T-helper 2 cell (primary cell): ENCODE measurements at places on chromosomes 2 and 18.
A peak's percentile ranks its signal among the peaks of the same experiment; 100 is the strongest.

- no peak for DNase-seq
Measured at GRCh38 chr2:85795331-85796045, 41.7 kb downstream of the ATOH8 start.

DNA sequence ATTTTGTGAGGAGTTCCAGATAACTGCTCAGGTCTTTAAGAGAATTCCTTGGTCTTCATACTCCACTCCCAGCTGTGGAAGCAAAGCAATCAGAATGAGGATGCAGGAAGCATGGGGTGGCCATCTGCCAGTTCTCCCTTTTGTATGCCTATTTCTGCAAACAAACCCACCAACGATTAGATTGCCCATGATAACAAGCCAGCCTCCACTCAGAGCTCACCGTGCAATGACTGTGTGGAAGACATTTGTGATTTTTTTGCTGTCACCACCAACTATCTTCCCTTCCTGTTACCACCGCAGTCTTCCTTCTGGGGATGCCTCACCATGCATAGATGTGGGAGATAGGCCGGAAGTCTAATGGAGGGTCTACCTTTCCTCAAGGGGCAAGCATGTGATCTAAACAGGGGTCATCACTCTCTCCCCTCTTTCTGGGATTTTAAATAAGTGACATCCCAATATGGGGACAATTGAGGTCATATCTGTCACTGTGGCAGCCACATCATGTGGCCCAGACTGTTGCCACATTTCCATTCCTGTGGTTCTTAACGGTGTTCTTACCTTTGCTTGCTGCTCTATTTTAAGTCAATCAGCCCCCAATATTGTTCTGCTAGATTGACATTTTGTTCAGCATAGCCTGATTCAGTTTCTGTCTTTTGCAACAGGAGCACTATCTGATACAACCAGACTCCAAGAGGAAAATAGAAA lies 4.4 kb downstream of the AFF3 start:
- DNase-seq, result no peak

DNA sequence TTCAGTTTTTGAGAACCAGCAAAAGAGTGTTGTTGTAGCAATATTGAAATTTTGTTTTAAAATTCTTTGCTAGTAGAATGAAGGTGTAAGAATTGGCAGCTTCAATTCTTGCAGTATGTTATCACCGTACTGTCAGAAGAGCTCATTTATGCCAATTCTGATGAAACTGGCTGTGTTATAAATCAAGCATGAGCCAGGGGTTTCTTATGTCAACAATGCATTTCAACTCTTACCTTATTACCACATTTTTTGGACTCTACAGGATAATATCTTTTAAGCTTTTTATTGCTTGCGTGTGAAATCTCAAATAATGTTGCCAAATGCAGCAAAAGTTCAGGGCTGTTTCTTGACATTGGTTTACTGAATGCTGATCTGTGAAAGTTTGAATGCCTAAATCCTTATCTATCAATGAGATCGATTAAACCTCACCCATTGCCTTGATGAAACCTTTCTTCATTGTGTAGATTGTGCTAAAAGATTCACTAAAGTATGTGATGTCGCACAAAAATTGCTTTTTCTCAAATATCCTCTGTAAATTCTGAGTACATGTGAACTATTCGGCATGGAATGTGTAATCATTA lies 1389.3 kb upstream of the ZEB2 start:
- no peak for DNase-seq

DNA sequence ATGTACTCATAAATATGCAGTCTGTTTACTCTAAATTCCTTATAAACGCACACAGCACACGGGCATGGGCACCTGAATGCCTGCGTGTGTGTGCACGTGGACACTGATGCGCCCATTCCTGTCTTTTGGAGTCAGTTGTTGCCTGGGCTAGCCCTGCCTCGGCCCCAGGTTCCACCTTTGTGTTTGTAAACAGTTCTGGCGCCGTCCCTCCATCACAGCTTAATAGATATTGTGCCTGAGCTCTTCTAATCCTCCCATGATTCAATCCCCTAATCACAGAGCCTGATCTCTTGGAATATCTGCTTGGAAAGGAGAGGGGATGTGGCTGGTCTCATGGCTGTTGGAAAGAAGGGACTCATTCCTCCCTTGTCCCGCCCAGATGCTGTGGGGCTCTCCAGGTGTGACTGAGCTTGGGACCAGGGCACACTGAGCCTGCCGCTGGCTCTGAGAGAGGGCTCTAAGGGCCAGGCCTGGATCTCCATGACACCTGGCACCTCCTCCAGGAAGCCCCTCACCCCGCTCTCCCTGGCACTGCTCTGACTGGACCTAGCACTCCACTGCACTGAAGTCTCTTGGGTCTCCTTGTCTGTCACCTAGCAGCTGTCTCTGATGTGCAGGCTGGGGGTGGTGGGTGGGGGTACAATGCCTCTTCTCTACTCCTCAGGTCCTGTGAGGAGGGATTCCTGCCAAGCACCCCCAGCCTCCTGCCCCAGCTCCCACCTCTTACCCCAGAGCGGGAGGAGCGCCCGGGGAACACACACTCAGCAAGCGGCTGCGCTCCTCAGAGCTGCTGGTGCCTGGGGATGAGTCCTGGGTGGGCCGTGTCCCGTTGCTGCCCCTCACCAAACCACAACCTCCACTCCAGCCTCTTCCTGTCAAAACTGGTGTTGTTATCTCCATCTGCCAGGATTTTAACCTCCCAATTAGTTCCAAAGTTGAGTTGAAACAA lies 181.3 kb downstream of the INHBB start:
- no peak for DNase-seq

GRCh38 chr2:236367506-236368289 lies 103.5 kb upstream of the ASB18 start:
- DNase-seq, result no peak

- DNase-seq, result no peak
Measured at GRCh38 chr2:42516418-42516901, 22.7 kb upstream of the KCNG3 start.

DNA sequence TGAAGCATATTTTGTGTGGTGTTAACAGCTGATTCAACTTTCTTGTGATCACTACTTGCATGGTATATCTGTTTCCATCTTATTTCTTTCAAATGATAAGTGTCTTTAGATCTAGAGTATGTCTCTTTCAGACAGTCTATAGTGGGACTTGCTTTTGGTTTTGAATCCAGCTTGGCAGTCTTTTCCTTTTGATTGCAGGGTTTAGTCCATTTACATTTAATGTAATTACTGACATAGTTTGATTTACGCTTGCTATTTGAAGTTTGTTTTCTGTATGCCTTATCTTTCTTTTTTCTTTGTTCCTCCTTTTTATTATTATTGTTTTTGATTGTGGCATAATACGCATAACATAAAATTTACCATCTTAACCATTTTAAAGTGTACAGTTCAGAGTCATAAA lies 9.2 kb upstream of the RALBP1 start:
- no peak for DNase-seq

- DNase-seq, result no peak
Measured at GRCh38 chr2:233838251-233838650, 16.1 kb downstream of the HJURP start.

DNA sequence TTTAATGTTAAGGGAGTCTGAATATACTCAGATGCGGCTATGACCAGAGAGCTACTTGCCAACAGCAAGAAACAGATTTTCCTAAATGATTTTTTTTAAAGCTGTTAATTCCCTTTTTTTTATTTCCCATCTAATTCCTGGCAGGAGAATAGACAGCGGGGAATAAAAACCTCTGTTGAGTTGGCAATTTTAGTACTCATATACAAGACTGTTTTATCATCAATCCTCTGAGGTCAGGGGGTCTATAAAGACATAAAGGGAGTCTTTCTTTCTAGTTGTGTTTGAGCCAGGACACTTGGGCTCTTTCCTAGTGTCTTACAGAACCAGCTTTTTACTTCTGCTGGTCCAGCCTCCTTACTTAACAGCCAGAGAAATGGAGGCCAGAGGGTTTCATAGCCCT lies 29.4 kb downstream of the MAIP1 start:
- DNase-seq, result no peak

DNA sequence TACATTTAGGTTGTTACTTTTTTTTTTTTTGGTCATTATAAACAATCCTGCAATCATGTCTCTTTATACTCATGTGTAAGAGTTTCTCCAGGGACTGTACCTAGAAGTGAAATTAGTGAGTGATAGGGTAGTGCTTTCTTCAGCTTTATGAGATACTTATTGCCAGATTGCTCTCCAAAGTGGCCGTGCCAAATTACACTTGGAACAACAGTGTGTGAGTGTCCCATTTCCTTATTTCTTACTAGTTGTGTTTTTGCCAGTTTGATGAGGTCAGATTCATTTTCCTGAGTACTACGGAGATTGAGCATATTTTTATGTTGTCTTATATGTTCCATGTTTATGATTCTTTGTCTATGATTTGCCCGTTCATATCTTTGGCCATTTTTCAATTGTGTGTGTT lies 39.2 kb downstream of the GALNT1 start:
- DNase-seq, result no peak

DNA sequence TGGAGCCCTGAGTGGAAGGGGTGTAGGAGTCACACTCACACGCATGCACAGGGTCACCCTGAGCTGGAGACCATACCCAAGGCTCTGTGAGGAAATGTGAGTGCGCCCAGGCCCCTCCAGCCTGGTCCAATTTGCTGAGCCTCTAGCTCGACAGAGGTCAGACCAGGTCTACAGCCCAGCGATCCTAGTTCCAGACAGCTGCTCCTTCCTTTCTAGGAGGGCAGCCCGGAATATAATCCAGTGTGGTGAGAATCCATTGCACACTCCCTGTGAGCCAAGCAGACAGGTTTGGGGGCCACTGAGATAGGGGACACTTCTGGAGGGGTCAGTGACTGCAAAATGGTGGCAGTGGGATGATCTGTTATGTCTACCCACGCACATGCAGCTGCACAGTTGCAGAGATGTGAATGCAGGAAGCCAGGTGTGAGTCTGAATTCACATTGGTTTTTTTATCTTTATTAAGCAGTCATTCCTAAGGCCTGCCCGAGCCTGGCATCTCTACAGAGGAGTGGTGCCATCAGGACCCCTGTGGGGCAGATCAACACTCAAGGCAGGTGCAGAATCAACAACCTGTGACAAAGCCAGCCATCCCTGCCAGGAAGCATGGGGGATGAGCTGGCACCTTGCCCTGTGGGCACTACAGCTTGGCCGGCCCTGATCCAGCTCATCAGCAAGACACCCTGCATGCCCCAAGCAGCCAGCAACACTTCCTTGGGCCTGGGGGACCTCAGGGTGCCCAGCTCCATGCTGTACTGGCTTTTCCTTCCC lies at the start of gene GPR148:
Gene GPR148, plus strand, starts transcription at position 522 of the 768 bp plus-strand sequence. Its CDS starts 82 bp downstream, at position 604.
- no peak for DNase-seq

DNA sequence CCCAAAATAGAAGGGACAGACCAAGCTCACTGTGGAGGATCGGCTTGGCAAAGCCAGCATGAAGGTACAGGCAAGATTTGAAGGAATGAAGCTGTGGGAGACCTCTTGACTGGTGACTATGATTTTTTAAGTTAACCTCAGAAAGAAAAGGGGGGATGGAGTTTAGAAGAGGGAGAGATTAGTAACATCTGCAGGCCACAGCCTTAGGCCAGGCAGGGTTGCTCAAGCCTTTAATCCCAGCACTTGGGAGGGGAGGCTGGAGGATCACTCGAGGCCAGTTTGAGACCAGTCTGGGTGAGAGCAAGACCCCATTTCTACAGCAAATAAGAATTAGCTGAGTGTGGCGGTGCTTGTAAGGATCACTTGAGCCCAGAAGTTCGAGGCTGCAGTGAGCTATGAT lies 46.6 kb downstream of the ZNF532 start:
- no peak for DNase-seq

- DNase-seq, result no peak
Measured at GRCh38 chr2:62687636-62688035, 17.9 kb upstream of the EHBP1 start.

GRCh38 chr2:202019689-202020450 lies 13.8 kb upstream of the FZD7 start:
- DNase-seq, result no peak

DNA sequence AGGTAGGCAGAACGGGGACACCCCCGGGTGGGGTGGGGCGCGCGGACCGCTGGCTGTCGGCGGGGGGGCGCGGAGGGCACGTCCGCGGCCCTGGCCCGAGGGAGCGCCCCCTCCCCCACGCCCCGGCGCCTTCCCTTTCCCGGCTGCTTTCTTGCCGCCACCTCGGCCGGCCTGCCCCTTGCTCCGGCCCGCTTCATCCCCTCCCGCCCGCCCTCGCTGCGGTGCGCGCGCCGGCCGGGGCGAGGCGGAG lies 443 bp downstream of the VAPA start:
- no peak for DNase-seq

DNA sequence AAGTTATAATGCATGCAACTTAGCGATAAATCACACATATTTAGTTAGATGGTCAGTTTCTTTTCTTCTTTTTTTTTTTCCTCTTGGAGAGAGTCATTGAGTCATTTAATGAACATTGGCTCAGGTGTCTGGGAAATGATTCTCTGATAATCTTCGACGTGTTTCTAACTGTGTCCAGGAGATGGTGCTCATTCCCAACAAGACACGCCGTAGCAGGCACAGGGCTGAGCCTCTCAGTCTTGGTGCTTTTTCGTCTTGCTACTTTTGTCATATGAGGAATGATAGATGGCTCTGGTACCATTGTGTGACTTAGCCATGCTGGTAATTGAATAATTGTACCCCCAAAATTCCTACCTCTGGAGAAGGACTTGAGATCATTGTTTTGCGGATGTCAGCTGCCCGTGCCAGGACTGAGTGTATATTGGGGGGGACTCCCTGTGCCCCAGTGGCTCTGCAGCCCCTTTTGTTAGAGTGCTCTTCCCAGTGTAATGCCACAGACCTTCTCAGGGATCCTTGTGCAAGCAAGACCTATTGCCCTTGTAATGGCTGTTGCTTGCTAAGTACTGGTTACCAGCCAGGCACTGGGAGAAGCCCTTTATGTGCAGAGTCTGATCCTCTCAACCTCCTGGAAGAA lies 107.6 kb upstream of the CYRIA start:
- peak; percentile 12 for DNase-seq

DNA sequence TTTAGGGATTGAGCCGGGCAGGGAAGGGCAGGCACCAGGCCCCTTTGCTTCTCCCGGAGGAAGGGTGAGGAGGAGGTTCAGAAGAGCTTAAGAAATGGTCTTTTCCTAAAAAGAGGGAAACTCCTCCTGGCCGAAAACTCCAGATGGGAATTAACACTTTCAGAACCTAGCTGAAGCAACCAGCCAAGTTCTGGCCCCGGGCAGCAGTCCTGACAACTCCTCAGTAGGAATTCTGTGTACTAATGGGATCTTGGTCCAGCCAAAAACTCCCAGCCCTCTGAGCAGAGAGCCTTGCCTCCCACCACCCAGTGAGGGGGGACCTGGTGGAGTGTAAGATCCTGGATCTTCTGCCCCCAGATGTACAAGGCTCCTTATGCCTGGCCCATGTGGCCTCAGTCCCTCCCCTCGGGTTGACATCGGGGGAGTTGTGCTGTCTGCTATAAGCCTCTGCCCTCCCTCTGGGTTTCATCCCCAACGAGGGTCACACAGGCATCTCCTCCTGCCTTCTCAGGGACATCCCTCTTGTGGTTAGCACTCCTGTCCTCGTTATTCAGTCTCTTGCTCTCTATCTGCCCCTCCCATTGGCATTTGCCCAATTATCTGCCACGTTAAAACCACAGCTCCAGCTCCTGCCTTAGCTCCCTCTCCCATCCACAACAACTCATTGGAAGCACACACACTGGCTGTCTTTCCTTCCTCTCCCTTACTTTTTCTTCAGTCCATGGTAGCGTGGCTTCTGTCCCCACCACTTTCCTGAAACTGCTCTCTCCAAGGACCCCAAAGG lies 184.6 kb downstream of the CYP26B1 start:
- no peak for DNase-seq
